ENCODE measurements at places on chromosomes 11 and 22.

DNA sequence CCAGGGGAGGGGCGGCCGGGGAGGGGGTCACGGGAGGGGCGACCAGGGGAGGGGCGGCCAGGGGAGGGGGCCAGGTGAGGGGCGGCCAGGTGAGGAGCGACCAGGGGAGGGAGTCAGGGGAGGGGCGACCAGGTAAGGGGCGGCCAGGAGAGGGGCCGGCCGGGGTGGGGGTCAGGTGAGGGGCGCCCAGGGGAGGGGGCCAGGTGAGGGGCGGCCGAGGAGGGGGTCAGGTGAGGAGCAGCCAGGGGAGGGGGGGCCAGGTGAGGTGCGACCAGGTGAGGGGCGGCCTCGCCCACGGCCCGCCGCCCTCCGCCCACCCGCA lies 355 bp downstream of the TESMIN start:
- no peak for DNase-seq

- no peak for DNase-seq
Measured at GRCh38 chr11:123472236-123472935, 42.3 kb downstream of the GRAMD1B start.

GRCh38 chr11:69369945-69370344 lies 76.0 kb downstream of the MYEOV start:
- no peak for DNase-seq

GRCh38 chr22:28183078-28183860 lies 264.2 kb upstream of the PITPNB start:
- no peak for DNase-seq

DNA sequence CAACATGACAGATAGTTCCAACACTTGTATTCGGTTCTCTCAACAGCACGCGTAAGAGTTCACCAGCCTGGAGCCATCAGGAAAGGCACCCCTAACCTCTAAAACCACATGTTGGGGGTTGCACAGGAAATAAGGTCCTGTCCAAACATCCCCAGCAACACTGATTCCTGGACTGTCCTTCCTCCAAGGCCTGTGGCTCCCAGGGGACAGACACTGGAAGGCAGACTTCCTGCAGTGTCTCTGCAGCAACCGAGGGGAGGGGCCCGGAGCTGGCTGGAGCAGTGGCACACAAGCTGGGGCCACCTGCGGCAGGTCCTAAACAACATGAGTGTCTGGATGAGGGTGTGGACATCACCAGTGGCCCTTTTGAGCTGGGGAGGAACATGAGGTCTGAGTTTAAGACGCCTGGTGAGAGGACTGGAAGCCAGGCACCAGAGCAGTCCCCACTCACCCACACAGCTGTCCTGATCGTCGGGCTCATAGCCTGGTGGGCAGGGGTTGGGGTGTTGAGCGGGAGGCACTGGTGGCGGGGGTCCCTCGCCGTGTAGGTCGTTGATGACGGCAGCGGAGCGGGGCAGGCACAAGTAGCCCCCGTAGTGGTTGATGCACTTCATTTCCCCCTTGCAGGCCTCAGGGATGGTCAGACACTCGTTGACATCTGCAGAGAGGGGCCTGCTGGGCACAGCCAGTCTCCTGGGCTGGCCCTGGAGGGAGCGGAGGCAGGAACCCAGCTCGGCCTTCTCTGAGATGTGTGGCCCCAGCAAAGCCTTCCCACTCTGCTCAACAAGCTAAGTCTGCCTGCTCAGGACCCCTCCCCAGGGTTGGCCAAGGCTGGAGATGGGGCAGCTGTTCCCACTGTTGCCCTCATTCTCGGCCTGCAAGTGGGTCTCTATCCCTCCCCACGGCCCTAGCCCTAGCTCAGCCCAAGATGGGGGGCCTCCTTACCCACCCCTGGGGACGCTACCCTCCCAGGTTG lies 1.6 kb downstream of the EFEMP2 start:
- no peak for DNase-seq

DNA sequence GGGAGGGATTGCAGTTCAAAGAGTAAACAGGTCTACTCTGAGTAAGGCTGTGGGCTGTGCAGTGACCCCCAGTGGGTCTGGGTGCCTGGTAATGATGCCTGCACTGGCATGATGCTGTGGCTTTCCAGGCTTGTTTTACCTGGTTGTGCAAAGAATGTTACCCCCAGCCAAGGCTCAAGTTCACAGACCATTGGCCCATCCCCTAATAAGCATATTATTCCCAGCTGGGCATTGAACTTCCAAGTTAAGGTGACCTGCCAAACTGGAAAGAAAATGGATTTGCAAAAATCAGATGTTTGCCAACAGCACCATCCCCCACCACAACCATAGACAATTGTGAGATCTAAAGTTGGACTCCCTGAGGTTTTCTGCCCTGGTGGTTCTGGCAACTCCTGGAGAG lies 7.9 kb upstream of the EHF start:
- no peak for DNase-seq

DNA sequence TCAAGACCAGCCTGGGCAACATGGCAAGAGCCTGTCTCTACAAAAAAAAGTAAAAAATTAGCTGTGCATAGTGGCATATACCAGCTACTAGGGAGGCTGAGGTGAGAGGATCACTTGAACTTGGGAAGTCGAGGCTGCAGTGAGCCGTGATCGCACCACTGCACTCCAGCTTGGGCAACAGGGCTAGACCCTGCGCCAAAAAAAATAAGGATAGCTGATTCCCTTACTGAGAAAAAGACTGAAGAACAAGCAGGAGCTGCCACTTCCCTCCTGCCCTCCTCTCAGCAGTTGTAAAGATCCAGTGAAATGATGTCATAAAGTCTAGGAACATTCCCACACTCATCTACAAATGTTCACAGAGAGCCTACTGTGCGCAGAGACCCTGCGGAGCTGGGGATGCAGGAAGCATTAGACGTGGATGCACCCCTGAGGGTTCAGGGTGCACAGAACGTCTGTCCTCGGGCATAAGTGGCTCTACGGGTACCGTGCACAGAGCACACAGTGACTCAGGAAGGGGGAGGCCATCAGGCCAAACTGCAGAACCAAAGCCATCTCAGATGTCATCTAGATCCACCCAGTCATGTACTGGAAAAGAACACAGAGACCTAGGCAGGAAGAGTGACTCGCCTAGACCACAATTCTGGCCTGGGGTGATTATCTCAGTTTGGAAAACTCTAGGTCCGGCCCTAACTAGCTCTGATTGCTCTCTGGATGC lies 11.7 kb downstream of the SEC14L2 start:
- DNase-seq: no peak

DNA sequence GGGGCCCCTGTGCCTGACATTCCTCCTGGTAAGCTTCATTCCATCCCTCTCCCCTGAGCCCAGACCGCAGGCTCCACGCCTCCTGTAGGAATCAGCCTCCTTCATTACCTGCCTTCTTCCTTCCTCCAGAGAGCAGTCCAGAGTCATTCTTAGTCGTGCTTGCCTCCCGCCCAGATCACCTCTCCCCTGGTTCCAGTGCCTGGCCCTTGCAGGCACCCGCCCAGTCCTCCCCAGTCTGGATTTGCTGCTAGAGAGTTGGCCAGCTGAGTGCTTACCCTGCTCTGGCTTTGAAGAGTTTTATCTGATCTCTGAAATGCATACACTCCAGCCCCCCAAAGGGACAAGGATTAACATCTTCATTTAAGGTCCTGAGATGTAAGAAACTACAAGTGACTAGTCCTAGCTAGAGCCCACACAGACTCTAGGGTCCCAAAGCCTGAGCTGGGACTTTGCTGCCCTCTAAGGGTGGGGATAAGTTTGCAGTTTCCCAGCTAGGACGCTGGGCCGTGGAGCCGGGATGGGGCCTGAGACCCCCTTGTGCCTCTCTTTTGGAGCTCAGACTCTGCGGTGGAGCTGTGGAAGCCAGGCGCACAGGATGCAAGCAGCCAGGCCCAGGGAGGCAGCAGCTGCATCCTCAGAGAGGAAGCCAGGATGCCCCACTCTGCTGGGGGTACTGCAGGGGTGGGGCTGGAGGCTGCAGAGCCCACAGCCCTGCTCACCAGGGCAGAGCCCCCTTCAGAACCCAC lies 1.6 kb downstream of the NR1H3 start:
- DNase-seq: no peak

- no peak for DNase-seq
Measured at GRCh38 chr11:99020352-99021225, at the start of gene CNTN5. Gene CNTN5 (plus strand): TSS chr11:99020949.

GRCh38 chr22:49350441-49351121 lies 477.1 kb downstream of the BRD1 start:
- DNase-seq: no peak

- no peak for DNase-seq
Measured at GRCh38 chr11:87035976-87036583, 1.7 kb upstream of the TMEM135 start.

- DNase-seq: no peak
Measured at GRCh38 chr22:44580176-44581095, 82.4 kb upstream of the RTL6 start.

GRCh38 chr11:12531681-12532080 lies 142.5 kb upstream of the TEAD1 start:
- DNase-seq: no peak

GRCh38 chr11:128727796-128728431 lies 34.0 kb downstream of the FLI1 start:
- DNase-seq: no peak

- DNase-seq: no peak
Measured at GRCh38 chr11:92675303-92675702, 294.1 kb upstream of the MTNR1B start.

DNA sequence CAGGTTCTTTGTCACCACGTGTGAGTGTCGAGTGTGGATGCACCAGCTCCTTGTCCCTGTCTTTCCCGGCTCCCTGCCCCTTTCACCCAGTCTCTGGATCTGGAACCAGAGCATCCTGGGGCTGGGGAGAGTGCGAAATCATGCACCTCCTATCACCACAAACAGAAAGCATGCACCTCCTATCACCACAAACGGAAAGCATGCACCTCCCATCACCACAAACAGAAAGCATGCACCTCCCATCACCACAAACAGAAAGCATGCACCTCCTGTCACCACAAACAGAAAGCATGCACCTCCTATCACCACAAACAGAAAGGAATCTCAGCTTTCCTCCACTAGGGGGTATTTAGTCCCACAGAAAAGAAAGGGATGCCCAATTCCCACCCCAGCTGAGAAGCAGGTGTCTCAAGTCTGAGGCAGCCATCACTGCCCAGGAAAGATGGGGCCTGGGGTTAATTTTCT lies 5.9 kb upstream of the GLB1L3 start:
- no peak for DNase-seq

DNA sequence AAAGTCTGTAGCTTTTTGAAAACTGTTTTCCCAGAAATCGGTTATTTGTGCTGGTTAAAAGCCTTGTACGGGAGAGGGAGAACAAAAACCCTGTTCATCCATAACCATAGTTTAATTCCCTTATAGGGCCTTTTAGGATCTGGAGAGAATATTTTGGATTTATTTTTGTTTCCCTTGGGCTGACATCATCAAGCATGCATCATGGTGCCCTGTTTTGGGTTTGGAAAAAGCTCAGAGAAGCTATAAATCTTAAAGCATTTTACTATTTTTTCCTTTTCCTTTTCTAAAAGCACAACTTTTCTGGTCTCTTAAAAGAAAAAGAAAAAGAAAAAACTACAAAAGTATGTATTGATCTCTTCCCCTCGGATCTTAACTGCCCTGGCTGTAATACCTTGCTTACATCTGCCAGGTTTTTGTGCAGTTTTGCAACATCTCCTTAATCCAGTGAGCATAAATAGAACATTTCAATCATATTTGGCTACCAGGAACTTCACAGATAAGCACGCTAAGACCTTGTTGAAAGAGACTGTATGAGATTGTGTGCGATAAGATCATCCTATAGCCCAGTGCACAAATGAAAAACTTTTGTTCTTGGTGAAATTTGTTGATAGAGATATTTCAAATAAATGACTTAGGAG lies 88.0 kb downstream of the ZBTB16 start:
- DNase-seq: no peak

Data from stimulated activated CD4-positive, alpha-beta T cell treated with anti-CD3 and anti-CD28 coated beads, Interleukin-15, amount 100 ng/mL, for 48 hours (primary cell).